Amniotic stem cell (primary cell): ENCODE measurements at places on chromosomes 11 and 22.

DNA sequence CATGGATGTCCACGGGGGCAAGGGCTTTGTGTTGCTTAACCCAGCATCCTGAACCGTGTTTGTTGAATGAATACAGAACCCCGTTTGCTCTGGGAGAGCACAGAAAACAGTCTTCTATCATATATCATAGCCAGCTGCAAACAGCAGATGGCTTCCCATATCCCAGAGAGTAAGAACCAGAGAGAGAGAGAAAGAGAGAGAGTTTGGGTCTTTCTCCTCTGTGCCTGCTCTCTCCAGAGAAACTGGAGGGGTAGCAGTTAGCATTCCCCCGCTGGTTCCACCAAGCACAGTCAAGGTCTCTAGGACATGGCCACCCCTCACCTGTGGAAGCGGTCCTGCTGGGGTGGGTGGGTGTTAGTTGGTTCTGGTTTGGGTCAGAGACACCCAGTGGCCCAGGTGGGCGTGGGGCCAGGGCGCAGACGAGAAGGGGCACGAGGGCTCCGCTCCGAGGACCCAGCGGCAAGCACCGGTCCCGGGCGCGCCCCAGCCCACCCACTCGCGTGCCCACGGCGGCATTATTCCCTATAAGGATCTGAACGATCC, 440 bp upstream of the TIMP3 start:
- DNase-seq = no peak

DNA sequence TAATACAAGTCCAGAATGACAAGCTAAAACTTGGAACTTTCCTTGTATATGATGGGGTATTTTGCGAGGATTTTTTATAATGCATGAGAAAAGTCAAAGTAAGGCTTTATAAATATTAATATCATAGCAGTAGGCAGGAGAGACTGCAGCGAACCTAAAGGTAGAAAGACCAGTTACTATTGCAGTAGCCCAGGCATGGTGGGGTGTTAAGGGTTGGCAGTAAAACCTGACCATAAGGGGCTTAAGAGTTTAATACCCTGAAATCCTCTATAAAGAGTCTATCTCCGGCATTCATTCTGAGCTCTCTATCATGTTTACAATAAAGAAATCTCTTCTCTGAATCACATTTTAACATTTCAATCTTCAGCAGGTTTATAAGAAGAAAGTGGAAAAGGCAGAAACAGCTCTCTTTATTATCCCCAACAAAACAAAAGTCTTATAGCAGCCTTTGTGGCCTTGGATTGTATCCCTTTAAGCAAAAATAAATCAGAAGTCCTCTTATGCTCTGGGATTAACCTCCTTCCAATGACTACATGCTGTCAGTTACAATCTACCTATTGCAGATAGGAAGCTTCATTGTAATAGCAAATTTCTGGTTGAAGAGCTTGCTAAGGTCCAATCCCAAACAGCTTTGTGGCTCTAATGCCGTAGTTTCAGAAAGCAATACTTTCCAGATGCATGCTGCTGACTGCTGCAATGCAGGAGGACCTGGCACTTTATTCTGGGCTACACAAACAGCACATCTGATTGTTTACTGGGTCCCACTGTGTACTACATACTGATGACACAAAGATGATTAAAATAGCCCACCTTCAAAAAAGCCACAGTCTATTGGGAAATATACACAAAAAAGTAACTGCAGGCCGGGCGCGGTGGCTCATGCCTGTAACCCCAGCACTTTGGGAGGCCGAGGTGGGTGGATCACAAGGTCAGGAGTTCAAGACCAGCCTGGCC, 45.8 kb downstream of the SIK3 start:
- no peak for DNase-seq

DNA sequence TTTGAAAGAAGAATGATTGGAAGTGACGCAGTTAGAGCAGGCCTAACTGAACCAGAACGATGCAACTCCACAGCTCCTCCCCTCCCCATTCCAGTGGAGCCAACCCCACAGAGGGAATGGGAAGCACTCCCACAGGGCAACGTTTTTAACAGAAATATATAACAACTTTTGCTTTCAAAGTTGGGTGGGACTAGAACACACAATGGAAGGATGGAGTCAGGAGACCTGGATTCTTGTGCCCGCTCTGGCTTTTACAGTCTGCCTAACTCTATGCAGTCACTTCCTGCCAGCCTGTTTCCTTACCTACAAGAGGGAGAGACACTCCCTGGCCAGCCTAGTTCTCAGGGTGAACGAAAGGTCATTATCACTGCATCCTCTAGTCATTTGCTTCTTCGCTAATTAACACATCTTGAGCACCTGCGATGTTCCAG, 75.5 kb downstream of the PACSIN2 start:
- no peak for DNase-seq

DNA sequence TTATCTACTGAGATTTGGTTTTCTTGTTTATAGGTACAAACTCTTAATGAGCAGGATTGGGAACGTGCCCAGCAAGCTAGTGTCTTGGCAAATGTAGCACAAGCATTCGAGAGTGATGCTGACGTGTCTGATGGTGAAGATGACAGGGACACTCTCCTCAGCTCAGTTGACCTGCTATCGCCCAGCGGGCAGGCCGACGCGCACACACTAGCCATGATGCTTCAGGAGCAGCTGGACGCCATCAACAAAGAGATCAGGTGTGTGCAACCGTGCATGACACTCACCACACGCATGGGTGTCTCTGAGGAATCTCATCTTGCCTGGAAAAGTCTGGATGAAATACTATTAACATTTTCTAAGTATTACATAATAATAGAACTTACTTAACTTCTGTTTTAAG, 54.7 kb upstream of the CTTN start:
- no peak for DNase-seq

- DNase-seq = no peak
Measured at GRCh38 chr11:116829525-116830183, at the start of gene APOC3. TSS of gene APOC3 (plus strand) at chr11:116829907. CDS start at chr11:116830583, 676 bp downstream.

GRCh38 chr11:96199563-96200025, 143.4 kb downstream of the MAML2 start:
- no peak for DNase-seq

DNA sequence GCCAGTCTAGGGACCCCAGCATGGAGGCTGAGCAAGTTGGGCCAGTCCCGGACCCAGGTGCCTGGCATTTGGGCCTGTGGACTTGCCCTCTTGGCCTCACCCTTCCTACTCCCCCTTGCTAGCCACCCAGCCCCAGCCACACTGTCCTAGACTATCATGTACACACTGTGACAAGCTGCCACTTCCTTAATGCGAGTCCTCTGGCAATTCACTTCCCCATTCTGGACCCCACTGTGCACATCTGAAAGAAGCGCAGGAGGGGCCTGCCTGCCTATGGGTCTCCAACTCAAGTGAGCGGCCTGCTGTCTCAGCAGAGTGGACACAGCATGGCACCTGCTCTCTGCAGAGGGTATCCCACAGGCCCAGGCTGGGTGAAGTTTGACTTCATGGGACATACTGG, 68.5 kb upstream of the LMO1 start:
- DNase-seq = no peak

GRCh38 chr11:50037251-50037650, 4.6 kb downstream of the OR4C45 start:
- no peak for DNase-seq

DNA sequence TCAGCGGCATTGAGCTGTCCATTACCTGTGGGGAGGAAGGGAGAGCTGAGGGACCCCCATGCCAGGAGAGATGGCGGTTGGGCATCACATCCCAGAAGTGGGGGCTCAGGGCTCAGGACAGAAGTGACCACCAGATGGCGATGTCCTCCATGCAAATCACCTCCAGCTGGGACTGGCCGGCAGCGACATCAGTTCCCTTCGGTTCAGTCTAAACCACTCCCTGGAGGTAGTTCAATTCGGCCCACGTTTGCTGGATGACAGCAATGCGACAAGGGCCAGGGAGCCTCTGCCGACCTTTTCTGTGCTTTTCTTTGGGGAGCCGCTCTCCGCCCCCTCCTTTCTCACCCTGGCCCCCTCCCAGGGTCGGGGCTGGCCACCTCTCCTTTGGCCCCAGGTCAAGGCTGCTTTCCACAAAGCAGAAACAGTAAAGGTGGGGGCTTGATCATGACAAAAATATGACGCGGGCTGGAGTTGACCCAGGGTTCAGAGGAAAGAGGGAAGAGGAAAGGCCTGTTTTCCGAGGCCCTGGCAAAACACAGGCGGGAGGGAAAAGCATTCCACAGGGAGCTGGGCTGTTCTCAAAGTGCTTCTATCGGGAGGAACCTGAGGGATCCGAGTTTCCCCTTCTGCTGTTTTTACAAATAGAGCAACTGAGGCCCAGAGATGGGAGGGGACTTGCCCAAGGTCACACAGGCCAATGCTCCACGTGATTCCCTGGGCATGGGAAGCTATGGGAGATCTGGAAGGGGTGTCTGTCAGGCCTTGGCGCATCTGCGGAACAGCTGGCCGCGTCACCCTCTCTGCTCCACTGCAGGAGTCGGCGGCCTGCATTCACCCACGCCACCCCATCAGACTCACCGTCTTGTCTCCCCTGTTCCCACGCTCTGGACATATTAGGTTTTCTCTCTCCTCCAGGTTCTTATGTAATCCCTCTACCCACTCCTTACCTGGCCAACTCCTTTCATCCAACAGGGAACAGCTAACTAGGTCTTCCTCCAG, 54.7 kb downstream of the FBXO7 start:
- DNase-seq = peak; percentile 54

GRCh38 chr11:64251016-64251752, at the start of gene PLCB3:
TSS of gene PLCB3 (plus strand) at chr11:64251530. CDS start at chr11:64251650, 120 bp downstream.
- no peak for DNase-seq

DNA sequence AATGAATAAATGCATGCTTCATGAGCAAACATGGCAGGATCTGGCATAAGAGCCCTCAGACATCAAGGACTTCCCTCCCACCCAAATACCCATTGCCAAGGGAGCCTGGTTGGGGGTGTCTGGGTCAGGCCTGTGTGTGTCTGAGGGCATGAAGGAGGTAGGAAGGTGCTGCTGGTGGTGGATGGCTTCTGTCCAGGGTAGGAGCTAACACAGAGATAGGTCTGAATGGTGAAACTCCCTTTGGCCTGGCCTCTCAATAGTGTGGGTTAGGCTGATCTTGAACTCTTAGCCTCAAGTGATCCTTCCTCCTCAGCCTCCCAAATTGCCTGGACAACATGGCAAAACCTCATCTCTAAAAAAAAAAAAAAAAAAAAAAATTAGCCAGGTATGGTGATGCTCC, 2.8 kb downstream of the AMPD3 start:
- DNase-seq = no peak

DNA sequence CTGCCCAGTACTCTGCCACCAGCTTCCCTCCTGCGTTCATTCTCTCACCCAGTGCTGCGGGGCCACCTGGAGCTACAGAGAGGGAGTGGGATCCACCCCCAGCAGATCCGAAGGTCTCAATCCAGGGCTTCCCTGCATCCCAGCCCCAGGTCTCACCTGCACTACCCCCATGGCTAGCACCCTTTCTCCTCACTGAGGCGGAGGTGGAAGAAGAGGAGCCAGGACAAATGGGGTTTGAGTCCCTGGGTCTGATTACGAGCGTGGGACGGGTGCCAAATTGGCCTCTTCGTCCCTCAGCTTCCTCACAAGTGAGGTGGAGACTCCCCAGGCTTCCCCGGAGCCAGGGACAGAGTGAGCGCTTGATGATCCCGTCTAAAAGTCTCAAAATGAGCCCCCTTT, 64.2 kb downstream of the NFAM1 start:
- DNase-seq = no peak

- DNase-seq = no peak
Measured at GRCh38 chr22:27537501-27537900, 264.1 kb downstream of the MN1 start.

DNA sequence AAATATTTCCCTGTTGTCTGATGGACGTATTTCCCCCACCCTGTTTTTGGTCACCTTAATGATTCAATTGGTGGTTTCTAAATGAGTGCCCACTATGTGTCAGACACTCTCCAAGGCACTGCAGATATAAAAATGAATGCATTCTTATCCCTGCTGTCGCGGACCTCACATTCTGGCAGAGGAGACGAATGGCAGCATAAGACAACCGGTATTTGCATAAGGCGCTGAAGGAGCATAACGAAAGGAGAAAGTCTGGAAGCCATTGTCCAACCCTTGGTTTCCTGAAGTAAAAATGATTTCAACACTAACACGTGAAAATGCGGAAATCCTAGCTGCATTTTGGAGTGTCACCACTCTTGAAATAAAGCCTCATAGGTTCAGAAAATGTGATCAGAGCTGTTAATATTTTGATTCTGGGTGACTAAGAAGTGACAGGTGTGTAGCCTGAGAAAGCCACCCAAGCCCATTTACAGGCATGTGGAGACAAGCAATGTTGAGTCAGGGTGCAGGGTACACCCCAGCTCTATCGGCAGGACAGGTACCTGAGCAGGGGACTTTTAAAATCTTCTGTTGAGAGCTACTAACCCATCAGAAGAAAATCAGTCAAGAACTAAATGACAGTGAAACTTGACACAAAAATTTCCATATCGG, 10.1 kb upstream of the GAB2 start:
- DNase-seq = no peak

GRCh38 chr11:90723475-90723874, 500.6 kb upstream of the CHORDC1 start:
- DNase-seq = no peak

DNA sequence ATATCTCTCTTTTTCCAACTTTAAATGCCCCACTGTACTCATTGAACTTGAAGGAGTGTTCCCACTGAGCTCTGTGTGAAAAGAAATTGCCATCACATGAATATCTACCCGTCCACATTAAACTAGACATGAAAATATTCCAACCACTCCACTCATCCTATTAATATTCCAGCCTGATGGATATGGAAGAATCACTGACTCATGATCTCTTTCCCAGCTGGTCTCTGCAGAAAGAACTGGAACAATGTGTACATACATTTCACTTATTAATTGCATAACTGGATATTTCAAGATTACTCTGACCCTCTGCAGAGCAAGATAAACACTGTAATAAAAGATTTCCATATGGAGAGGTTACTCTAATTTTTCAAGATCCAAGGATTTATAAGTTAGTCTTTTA, 711.1 kb upstream of the LRRC4C start:
- DNase-seq = no peak

- no peak for DNase-seq
Measured at GRCh38 chr11:98136357-98136756, 884.4 kb upstream of the CNTN5 start.

GRCh38 chr11:123235117-123235655, 40.1 kb upstream of the CLMP start:
- DNase-seq = no peak

GRCh38 chr11:108838792-108839105, 173.9 kb downstream of the DDX10 start:
- DNase-seq = no peak

- DNase-seq = no peak
Measured at GRCh38 chr11:93654226-93654625, 7.3 kb upstream of the CEP295 start.

DNA sequence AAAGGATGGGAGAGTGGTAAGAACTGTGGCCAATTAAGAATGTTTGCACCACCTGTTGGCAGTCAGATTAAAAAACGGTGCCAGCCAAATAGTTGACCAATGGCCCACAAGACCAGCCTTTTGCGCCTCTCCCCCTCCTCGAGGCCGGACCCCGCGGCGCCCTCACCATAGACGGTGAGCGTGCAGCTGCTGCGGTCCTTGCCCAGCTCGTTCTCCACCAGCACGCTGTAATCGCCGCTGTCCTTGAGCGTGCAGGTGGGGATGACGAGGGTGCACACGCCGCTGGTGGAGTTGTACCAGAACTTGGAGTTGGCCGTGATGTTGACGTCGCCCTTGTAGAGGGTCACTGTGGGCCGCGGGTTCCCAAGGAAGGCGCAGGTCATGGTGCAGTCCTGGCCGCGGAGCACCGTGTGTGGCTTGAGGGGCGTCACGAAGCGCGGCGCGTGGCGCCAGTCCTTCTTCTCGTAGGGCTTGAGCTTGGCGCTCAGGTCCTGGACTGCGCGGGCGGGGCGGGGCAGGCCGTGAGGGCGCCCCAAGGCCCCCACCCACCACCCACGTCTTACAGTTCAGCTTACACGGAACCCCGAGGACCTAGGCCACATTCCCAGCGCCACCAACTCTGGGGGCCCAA, 7.2 kb downstream of the TMEM86A start:
- no peak for DNase-seq
